NCI-H187 (cell line): ENCODE measurements at places on chromosomes 11 and 22.

- no peak for DNase-seq
Measured at GRCh38 chr11:128226106-128226716, 361.1 kb downstream of the ETS1 start.

DNA sequence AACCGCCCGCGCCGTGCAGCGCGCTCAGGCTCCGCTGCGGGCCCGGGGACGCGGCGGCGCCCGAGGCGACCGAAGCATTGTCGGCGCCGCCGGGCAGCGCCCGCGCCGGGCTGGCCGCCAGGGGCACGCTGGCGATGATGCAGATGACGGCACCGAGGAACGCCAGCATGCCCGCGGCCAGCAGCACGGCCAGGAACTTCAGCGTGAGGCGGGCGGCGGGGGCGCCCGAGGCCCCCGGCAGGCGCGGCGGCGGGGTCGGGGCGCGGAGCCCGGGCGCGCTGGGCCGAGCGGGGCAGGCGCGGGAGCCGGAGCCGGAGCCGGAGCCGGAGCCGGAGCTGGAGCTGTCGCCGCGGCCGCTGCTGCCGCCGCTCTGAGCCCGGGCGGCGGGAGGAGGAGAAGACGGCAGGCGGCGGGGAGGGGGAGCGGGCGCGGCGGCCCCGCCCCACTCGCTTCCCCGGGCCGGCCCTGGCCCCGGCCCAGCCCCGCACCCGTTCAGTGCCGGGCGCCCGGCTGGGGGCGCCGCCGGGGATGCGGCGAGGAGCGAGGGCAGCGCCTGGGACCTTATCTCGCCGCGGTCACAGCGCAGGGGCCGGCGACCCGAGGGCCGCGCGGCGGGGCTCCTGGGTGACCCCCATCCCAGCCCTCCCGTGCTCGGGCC lies at the start of gene NPTXR:
Gene NPTXR (minus strand): TSS at position 372 of the 658 bp plus-strand sequence.
- no peak for DNase-seq

DNA sequence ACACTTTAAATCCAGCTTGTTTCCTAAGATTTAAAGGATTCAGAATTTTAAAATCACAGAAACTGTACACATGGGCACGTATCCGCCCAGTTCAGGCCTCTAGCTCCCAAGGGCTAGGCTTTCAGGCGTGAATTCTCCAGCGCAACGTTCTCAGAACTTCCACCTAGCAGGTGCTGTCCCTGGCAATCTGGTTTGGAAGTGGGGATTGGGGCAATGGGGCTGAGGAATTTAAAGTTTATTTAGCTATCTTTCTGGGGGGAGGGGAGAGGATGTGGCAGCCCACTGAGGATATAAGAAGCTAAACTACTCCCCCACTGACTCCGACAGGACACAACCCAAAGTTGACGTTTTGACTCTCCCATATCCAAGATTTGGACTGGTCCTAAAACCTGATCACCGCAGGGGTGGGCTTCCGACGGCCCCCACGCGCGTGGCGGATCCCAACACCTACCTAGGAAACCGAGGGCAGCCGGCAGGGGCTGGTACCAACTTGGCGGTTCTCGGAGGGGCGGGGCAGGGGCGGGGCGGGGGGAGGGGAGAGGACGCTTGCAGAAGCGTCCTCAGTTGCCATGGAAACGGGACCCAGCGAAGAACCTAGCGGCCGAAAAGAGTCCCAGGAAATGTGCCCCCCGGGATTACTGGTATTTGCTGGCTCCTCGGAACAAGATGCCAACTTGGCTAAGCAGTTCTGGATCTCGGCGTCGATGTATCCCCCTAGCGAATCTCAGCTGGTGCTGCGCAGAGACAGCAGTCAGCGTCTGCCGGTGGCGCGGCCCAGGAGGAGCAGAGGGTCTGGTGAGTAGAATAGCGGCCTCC lies at the start of gene HOATZ:
Gene HOATZ (plus strand): TSS at position 563 of the 816 bp plus-strand sequence. CDS start 7 bp downstream, at position 570.
- no peak for DNase-seq

DNA sequence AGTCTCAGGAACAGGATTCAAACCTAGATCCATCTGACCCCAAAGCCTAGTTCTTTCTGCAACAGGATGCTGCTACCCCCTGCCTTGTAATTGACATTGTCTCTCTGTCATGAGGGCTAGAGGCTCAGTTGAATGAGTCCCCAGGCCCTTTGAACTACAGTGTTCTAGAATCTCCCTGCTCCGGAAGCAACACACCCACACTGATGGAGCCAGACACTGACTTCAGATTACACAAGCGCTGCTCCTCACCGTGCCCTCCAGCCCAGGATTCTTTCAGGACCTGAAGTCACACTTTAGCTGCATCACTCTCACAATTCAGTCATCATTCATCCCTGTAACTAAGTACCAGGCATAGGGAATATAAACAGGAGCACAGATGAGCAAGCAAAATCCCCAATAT lies 69.6 kb downstream of the RAB30 start:
- no peak for DNase-seq

DNA sequence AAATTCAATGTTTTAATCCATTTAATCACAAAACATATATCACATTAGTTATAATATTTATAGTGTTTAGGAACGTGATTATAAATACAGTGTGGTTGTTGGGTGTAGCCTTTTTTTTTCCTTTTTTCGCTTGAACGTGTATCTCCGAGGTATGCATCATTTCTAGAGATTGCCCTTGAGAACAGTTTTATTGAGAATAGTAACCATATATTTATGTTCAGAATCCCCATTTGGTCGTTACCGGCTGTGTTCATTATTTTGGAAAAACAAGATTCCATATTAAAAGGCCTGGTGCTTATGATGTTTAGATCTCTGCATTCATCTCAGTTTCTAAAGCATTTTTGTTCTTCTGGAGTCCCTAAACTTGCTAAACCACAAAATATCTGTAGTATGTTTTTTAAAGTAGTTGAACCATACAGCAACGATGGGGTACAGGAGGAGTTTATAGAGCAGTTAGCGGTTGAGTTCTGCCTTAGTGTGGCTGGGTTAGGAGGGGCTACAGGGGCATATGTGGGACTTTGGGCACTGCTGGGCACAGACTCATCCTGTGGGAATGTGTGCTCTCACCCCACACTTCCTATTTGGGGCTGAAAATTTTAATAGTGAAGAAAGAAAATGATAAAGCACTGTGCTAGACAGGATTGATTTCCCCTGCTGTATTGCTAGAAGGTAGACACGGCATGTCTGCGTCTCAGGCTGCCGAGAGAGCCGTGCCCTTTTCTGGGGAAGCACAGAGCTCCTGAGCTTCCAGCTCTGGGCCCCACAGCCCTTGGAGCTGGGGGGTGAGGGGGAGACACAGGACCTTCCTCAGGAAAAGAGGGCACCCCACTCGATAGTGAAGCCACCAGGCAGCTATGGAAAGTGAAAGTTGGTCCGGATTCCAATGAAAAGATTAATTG lies 81.5 kb upstream of the PPARA start:
- no peak for DNase-seq

GRCh38 chr11:120859552-120860295 lies 164.2 kb upstream of the TBCEL start:
- no peak for DNase-seq

DNA sequence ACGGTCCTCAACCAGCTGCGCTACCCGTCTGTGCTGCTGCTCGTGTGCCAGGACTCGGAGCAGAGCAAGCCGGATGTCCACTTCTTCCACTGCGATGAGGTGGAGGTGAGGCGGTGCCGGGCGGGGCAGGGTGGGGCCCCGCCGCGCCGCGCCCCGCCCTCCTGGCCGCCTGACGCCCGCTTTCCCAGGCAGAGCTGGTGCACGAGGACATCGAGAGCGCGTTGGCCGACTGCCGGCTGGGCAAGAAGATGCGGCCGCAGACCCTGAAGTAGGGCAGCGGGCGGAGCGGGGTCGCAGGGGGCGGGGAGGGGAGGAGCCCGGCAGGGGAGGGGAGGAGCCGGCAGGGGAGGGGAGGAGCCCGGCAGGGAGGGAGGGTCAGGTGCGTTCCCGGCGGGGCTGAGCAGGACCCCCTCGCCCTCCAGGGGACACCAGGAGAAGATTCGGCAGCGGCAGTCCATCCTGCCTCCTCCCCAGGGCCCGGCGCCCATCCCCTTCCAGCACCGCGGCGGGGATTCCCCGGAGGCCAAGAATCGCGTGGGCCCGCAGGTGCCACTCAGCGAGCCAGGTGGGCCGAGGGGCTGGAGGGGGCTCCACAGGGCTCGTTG lies 14.7 kb downstream of the EPS8L2 start:
- DNase-seq = no peak

GRCh38 chr11:76184551-76184993 lies 21.7 kb downstream of the WNT11 start:
- no peak for DNase-seq

DNA sequence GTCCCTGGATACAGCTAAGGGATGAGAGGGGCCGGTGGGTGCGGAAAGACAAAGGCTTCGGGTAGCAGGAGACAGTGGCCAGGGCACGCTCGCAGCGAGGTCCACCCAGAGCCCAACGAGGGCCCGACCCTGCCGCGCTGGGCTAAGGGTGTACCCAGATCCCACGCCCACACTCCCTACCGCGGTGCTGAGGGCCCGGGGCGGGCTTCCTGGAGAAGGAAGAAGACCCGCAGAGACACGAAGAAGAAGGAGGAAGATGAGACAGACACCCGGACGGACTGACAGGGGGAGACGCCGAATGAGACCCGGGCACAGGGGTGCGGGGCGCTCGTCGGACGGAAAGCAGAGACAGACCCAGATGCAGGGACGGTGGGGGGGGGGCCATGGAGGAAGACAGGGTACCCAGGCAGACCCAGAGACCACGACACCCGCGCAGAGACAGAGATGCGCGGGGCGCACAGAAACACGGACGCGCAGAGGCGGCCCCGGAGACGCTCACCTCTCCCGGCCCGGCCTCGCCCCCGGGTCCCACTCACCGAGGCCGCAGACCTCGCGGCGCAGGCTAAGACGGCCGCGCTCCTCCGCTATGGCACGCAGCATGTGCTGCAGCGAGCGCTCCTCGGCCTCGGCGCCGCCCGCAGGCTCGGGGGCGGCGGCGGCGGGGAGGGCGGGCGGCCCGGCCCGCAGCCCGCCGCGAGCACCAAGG lies 437 bp downstream of the KIAA0930 start:
- no peak for DNase-seq

GRCh38 chr11:68374531-68374930 lies 62.1 kb downstream of the LRP5 start:
- no peak for DNase-seq

DNA sequence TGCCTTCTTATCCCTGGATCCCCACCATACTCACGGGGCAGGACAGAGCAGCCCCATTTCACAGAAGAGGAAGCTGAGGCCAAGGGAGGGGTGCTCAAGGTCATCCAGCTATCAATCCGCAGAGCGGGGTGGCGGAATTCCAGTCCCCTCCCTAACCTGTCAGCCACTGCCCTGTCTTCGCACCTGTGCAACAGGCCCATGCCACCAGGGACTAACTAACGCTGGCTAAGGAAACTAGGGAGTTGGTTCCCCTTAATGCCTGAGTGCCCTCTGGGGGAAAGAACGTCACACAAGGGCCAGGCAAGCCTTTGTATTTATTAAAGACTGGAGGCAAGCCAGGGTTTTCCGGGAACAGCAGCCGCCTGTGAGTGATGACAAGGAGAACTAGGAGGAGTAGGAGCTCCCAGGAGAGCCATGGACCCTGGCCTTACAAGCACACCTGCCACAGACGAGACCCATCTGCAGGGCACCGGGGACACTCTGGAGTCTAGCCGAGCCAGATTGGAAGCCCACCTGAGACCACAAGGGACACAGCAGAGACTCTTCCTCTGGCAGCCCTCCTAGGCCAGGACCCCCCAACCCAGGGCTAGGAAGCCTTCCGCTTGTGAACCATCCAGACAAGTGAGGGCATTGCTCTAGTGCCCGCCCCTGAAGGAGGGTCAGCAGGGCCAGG lies 64.4 kb downstream of the MYH9 start:
- no peak for DNase-seq

DNA sequence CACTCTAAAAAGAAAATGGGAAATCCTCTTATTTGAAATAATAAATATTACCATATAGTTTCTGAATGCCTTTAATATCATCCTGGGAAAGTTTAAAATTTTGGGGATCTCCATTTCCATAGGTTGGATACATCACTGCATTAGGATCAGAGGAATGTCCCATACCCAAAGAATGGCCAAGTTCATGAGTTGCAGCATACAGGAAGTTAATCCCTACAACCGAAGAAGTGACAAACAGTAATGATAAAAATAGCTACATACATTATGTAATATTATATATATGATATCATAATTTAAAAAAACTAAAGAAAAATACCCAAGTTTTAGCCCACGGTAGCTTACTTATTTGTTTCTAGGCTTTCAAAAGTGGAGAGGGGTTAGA lies 7.4 kb downstream of the MMP7 start:
- DNase-seq = no peak

DNA sequence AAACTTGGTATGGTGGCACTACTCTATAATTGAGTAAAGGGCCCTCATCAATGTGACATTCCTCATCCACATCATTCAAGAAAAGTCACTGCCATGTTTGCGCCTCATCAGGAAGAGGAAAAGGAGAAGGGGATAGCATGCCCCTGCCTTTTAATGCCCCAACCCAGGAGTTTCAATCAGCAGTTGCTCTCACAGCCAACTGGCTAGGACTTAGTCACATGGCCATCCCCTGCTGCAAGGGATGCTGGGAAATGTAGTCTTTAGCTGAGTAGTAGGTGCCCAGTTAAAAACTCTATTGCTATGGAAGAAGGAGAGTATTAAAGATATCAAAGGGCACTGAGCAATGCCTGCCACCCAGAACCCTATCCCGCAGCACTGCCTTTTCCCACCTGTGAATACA lies 10.9 kb upstream of the CCND1 start:
- DNase-seq = no peak

GRCh38 chr11:96783311-96783710 lies 393.5 kb downstream of the JRKL start:
- no peak for DNase-seq

GRCh38 chr11:27319072-27319471 lies 43.9 kb downstream of the CCDC34 start:
- DNase-seq = no peak

DNA sequence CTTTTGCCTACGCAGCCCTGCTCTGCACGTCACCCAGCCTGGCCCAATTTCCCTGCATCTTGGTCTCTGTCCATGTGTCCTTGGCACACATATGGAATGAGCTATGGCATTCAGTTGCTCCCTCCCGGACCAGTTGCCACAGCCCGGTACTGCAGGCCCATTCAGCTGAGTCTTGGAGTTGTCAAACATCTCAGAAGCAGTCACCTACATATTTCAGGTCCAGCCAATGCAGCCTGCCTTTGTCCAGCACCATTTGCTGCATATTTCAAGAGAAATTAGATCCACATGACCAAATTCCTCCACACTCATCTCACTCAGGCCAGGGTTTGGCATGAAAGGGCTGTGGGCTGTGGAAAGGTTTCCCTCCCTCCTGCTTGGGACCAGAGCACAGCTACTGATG lies 76.8 kb downstream of the MN1 start:
- no peak for DNase-seq

- DNase-seq = no peak
Measured at GRCh38 chr22:25067851-25068421, 115.4 kb downstream of the KIAA1671 start.

- no peak for DNase-seq
Measured at GRCh38 chr22:29479417-29480261, at the start of gene NEFH. NEFH (plus strand) TSS chr22:29480218; CDS start chr22:29480263, 45 bp downstream.

GRCh38 chr11:32386770-32387377 lies 48.5 kb downstream of the WT1 start:
- no peak for DNase-seq

DNA sequence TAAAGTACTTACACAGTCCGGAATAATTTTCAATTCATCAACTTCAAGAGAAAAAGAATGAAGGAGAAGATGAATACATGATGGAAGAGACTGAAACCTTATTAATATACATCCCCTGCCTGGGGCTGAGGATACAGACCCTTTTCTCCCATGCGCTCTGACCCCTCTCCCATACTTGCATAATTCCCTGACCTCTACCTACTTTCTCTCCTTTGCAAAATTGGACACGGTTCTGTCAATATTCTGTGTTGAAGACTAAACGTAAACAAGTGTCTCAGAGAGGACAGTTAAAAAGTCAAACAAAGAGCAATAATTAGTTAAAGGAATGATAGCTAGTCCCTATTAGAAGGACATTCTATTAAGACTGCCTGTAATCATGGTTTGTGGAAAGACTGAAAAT lies 7.5 kb downstream of the PRDM10 start:
- no peak for DNase-seq
